Activated T-helper 1 cell treated with Interleukin-2 at 50 U/mL for 16 hours (primary cell): ENCODE measurements at places on chromosomes 6 and 20.

GRCh38 chr6:129472239-129472638 is 237.7 kb downstream of the ARHGAP18 start:
- DNase-seq = no peak

DNA sequence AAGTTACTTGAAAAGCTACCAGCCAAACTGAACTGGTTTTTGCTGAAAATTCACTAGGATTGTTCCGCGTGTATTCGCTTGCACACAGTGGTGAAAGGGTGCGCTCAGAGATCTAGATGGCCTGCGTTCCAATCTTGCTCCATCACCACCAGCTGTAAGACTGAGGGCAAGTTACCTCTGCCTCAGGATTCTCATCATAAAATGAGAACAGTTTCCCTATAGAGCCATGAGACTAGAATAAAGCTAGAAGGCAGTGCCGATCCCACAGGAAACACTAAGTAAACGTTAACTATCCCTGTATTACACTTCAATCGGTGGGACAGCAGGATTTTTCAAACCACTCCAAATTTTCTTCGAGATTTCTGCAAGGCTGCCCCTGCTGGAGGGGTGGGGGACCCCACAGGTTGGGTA is 838 bp downstream of the AHCY start:
- no peak for DNase-seq

DNA sequence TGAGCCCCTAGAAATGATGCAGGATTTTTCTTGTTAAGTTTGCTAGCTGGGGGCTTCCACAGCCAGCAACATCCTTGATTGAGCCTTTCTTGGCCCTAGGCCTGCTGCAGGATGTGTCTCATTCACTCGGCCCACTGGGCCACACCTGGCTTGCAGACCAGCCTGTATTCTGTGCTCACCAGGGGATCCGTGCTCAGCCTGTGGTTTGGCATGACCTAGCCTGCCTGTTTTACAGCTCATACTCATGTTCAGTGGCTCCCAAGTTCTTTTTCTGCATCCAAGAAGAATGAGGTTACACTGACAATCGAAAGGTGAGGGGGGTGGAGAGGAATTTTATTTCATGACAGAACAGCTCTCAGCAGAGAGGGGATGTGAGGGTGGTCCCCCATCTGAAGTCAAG is 263.4 kb downstream of the RIMS1 start:
- no peak for DNase-seq

- no peak for DNase-seq
Measured at GRCh38 chr20:41177636-41178035, 40.3 kb downstream of the PLCG1 start.

DNA sequence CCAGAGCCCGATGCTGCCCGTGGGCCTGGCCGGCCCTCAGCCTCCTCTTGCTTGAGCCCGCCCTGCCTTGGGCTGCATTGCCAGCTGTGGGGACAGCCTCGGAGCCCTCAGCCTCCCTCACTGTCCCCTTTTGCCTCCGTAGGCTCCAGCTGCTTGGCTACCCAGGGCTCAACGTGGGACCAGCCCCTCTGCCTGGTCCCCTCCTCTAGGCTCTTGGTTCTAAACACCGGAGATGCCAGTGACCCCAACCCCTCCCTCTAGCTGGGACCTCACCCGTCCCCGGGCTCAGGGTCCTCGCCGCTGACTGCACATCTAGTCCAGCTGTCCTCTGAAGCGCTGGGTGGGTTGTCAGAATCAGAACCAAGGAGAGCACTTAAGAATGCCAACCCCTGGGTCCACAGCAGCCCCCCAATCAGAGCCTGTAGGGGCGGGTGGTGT is 345.2 kb downstream of the ZFAND3 start:
- DNase-seq = no peak

DNA sequence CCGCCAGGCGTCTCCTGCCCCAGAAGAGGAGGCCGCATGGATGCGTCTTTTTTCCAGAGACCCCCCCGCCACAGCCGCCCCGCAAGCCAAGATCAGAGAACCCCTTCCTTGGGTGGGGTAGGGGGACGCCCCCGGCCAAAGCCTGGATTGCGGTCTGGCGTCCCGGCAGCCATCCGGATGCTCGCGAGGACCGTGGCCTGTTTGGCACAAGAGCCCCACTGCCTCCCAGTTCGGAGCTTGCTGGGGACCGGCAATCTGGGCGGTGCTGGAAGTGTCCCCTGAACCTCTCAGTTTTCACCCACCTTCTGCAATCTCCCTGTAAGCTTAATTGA is 924 bp downstream of the FAM162B start:
- DNase-seq = no peak

GRCh38 chr6:109303640-109304283 is 78.5 kb downstream of the CD164 start:
- no peak for DNase-seq

GRCh38 chr6:53377793-53378192 is 29.0 kb upstream of the ELOVL5 start:
- DNase-seq = no peak

- peak; percentile 25 for DNase-seq
Measured at GRCh38 chr6:132763269-132763668, 5.6 kb upstream of the VNN2 start.

DNA sequence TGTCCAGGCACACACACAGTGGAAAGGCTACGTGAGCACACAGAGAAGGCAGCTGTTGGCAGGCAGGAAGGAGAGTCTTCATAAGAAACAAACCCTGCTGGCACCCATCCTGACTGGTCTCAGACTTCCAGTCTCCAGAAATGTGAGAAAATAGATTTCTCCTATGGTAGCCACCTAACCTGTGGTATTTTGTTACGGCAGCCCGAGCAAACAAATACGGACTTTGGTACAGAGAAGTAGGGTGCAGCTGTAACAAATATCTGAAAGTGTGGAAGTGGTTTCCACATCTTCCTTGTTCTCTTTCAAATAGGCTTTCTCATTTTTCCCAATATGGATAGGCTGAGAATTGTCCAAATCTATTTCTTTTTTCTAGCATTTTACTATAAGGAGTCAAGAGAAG is 94.6 kb downstream of the ADGB start:
- DNase-seq = no peak

DNA sequence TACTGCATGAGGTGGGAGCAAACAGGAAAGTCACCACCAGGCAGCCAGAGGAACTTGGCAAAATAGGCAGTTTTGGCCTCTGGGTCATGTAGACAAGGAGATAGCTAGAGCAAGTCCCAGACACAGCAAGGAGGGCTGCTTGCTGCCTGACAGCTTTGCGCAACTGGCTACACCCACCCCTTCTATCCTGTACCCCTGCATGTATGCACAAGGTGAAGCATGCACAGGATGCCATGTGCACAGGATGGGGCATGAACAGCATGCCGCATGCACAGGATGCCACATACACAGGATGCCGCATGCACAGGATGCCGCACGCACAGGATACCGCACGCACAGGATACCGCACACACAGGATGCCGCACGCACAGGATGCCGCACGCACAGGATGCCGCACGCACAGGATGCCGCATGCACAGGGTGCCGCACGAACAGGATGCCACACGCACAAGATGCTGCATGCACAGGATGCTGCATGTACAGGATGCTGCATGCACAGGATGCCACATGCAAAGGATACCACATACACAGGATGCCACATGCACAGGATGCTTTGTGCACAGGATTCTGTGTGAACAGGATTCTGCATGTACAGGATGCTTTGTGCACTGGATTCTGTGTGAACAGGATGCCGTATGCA is 104.9 kb upstream of the IYD start:
- peak; percentile 3 for DNase-seq

DNA sequence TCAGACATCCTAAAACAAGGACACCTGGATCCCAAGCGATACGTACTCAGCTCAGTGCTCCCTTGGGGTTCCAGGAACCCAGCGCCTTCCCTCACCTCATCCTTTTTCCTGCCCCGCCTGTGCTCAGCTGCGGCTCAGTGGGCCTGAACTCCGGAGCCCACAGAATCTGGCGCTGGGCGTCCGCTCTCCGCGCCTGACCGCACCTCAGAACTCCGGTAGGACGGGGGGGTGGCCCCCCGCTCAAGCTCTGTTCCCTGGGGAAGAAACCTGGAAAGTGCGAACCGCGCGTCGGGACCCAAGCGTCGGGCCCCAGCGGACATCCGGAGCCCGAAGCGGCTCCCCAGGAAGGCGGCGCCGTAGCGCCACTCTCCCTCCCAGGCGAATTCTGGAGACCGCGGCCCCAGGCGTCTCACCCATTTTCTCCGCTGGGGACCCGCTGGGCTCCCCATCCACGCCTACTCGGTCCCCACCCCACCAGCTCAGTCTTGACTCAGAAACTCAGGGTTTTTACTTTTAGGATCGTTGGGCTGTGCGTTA is 336 bp upstream of the LY6G5C start:
- DNase-seq = peak; percentile 31

DNA sequence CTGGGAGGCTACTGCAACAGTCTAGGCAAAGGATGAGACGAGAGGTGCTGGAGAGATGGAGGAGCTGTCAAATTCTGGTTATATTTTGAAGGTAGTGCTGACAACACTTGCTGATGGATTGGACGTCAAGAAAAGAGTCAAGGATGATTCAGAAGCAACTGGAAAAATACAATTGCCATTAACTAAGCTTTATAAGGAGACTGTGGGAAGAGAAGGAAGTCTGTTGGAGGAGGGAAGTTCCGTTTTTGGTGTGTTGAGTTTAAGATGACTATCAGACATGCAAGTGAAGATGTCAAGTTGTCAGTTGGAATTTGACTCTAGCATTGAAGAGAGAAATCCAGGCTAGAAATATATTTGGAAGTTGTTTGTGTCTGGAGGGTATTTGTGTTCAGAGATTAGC is 358.1 kb downstream of the RNGTT start:
- DNase-seq = no peak

DNA sequence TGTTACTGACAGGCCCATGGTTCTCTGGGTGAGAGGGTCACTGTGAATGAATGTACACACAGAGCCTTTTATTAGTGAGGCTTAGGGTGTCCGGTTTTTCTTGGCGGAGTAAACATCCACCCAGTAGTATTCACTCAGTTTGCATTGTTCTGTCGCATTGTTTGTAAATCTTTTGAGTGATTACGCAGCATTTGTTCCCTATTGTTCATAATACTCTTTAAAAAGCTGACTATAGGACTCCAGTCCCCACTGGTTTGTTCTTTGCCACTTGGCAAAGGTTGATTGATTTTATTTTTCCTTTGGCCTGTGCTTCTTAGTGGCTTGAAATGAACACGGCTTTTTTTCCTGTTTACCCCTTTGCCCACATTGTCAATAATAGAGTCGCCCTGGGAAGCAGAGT is 130.1 kb upstream of the ESR1 start:
- DNase-seq = no peak

DNA sequence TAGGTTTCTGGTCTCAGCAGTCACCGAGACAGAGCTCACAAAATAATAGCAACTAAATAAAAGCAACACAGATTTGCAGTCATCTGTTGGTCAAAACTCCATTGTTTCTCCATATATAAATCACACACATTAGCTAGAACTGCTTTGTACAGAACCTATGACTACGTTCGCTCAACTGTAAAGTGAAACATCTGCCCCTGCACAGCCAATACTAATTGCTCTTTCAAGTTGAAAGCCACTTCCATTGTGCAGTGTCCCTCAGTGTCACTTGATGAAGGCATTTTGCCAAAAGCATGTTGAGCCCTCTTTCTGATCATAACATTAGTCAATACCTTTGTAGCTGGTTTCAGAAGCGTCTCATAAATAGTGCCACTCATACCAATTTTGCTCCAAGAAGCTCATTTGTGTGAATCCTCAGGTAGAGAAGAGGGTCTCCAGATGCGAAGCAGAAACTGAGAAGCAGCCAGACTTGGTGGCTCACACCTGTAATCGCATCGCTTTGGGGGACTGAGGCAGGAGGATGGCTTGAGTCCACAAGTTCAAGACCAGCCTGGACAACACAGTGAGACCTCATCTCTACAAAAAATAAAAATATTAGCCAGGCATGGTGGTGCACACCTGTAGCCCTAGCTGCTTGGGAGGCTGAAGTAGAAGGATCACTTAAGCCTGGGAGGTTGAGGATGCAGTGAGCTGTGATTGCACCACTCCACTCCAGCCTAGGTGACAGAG is 68.9 kb downstream of the PERP start:
- DNase-seq = no peak

DNA sequence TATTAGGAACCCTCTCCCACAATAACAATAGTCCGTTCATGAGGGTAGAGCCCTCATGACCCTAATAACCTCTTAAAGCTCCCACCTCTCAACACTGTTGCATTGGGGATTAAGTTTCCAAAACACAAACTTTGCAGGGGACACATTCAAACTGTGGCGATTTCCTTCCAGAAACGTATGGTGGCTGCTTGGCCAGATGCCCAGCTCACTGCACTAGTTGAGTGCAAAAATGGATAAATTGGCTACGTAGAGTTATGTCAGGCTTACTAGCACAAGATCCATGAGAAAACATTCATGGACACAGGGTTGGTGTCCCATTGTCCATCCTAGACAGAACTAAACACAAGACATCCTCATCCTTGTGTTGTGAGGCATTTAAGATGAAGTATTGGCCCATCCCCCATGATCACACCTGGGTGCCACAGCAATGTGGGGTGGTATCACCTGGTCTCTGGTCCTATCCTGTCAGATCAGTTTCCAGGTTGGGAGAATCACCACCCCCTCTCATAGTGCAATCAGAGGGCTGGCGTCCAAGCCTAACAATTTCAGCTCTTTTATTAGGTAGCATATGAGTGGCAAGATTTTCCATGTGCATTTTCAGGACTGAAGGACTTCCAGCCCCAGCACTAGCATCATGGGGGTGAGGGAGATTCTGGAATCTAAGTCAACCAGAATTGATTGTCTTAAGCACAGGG is 63.4 kb upstream of the ELOVL5 start:
- DNase-seq = no peak

- no peak for DNase-seq
Measured at GRCh38 chr6:13278164-13278563, 50.2 kb downstream of the TBC1D7 start.

- no peak for DNase-seq
Measured at GRCh38 chr6:166490671-166491500, 95.6 kb downstream of the RAMACL start.

GRCh38 chr6:68778356-68779020 is 143.4 kb downstream of the ADGRB3 start:
- no peak for DNase-seq

DNA sequence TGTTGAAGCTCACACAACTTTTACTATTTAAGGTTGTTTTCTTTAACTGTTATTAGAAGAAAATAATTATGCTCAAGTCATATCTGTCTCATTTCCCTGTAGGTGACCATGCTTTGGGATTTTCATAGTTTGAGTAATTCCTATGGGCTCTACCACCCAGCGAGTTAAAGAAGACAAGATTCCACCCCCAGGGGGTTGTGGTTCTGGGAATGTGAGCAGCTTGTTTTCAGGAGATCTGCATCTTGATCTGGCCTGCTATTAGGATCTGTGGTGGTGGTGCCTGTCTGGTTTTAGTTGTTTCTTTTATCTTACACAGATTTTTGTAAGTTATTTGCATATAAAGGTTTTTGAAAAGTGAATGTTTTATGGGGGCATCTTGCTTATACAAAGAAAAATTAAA is 20.2 kb upstream of the REV3L start:
- no peak for DNase-seq
